ENCODE measurements at places on chromosomes 7 and 10.
A peak's percentile ranks its signal among the peaks of the same experiment; 100 is the strongest.

DNA sequence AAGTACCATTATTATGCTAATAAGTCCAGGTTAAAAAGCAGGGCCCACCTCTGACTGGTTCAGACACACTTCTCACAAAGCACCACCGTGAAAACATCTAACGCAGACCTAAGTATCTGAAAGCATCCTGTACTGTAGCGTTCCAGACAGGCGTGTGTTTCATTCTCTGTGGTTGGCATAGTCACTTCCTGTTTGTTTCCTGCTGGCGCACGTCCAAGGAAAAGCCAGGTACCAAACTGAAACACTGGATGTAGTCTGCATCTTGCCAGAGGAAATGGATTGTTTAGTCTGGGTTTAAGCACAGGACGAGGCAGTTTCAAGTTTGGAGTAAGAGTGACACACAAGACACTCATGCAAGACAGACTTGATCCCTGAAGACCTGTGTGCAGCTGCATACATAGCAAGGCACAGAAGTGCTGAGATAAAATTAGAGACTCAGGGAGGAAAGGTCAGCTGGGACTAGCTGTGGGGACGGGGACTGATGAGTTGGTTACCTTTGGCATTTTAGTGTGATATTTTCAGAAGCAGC, 23.3 kb downstream of the BPGM start:
- peak; percentile 57 for DNase-seq

GRCh38 chr10:117399341-117400196, 24.3 kb upstream of the PDZD8 start:
- DNase-seq, result no peak

DNA sequence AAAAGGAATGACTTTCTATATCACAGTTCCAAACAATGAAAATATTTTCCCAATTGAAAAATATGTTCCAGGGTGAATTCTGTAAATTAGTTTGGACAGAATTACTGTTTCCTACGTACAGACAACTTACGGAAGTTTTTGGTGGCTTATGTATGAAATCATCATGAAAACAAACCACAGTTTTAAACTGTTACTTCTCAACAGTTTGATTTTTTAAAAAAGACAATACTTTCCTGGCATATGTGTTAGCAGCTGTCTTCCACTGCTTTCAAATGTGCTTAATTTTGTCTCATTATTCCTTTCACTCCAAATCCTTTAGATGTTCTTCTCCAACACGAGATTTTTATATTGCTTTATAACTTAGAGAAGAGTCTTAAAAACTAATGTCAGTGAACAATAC, 56.2 kb downstream of the SEMA3A start:
- no peak for DNase-seq

DNA sequence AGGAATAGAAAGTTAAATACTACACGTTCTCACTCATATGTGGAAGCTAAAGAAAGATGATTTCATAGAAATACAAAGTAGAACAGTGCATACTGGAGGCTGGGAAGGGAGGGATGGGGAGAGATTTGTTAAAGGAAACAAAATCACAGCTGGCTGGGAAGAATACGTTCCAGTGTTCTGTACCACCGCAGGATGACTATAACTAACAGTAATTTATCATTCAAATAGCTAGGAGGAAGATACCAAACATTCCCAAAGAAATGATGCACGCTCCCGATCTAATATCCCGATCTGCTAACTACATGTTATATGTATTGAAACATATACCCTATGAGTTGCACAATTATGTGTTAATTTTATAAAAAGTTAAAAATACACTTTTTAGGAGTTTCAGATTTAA, 162.3 kb downstream of the ZMYND11 start:
- no peak for DNase-seq

DNA sequence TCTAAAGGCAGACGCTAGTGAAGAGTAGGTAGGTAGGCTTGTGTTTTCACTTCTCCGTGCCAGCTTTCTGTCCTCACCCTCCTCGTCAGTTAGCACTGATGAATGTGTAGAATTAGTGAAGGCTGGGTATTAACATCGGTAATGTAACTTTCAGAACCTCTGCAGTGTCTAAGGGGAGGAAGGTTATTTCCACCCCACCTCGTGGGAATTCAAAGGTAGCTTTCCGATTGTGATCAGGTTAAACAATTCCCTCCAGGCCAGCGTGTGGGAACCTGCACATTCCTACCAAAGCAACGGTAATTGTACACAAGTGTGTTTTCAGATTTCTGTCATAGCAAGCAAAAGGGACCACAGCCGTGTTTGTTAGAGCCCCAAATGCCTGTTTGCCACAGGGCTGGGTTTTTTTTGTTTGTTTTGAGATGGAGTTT, 405.0 kb upstream of the GALNT17 start:
- no peak for DNase-seq

- peak; percentile 70 for DNase-seq
These were observed 538 bp downstream of the TRIM8 start for GRCh38 chr10:102644646-102645387.

GRCh38 chr7:124032369-124033094, at the start of gene TMEM229A:
Gene TMEM229A, minus strand, starts transcription at chr7:124033067. Its CDS starts 64 bp downstream, at chr7:124033003.
- no peak for DNase-seq

DNA sequence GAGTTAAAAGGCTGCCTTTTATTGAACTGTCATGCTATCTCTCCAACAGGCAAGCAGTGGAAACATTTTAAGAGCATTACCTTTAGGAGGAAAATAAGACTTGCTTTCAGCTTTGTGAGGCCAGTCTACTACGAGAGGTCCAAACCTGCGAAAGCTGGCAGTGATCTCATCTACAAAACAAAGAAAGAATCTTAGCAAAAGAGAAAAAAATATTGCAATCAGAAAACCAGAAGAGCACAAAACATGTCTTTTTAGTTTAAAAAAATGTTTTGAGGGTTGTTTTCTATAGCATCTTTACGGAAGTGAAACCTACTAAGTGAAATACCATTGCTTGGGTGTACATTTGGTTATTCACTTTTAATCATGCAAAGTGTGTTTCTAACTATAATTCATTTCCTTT, 147.9 kb downstream of the CPEB3 start:
- DNase-seq, result no peak

DNA sequence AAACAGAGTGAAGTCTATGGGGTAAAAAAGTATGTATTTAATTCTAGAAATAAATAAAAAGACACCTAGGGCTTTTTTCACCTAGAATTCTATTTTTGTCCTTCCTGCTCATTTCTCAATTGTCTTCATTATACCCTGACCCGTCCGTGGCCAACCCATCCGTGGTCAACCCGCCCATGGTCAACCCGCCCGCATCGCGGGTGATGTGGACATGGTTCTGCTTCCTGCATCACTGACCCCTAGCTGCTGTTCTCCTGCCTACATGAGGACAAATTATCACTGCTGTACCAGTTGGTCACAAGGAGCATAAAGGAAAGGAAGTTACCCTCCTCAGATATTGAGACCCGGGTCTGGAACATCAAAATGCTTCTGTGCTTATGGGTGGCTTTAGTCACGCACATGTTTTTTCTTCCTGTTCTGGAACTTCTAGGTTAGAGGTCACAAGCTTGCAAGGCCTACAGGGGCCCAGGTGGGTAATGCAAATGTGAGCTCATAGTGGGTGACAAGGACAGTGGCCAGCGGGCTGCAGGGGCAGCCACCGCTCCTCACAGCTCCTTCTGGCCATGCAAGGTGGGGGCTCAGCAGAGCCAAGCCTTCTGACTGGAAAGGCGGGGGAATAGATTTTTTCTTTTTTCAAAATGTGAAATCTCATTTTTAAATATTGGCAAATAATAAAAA, 15.5 kb downstream of the CAMK2G start:
- DNase-seq, result no peak

GRCh38 chr7:129617652-129618051, 6.1 kb downstream of the NRF1 start:
- DNase-seq, result no peak

DNA sequence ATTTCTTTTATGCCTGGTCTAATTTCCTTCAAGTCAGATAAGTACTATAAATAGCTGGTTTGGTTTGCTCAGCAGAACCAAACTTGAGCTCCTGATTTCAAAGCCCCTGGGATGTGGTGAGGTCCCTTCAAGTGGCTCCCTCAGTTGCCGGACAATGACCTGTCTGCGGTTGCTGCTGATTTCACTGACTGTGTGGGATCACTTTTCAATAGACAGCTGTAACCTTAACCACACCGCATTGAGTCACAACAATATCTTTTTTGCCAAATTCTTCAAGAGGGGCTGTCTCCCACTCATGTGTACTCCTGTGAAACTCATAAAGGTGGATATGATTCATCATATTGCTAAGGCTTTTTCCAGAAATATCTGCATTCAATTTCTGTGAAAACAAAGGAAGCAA, 23.1 kb upstream of the ITGA8 start:
- DNase-seq, result no peak

- DNase-seq, result peak; percentile 24
These were observed 51.4 kb downstream of the C10orf67 start for GRCh38 chr10:23293145-23293724.

DNA sequence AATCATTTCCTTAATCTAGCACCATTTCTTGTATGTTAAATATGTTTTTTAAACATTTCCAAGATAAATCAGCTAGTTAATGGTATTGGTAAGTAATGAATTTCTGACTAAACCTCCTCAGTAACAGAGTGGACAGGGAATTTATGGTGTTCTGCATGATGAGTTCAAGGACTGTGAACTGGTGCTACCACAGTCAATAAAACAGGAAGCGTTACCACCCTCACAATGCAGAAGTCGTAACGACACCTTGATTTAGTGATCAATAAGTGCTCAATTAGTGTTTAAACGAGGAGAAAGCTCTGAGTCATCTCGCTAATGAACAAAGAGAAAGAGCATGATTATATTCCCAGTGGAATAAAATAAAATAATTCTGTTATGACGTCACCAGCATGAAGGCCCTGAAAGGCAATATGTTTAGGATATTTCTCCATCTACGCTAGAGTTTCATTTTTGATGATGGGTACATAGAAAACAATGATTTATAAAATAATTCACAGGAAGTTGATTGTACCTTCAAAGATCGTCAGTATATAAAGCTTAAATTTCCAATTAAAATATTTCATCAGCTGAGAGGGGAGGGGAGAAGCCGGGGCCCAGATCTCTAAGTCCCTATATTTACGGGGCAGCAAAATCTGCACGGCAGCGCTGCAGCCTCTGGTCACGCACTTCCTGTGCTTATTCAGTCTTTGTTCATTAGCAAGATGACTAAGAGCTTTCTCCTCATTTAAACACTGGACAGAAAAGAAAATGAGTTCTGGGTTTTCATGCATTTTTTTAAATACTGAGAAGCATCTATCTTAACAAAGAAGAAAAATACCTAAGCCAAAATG, 400.5 kb downstream of the PTPRN2 start:
- DNase-seq, result no peak

- no peak for DNase-seq
These were observed 27.8 kb upstream of the CDHR3 start for GRCh38 chr7:105935250-105935649.

DNA sequence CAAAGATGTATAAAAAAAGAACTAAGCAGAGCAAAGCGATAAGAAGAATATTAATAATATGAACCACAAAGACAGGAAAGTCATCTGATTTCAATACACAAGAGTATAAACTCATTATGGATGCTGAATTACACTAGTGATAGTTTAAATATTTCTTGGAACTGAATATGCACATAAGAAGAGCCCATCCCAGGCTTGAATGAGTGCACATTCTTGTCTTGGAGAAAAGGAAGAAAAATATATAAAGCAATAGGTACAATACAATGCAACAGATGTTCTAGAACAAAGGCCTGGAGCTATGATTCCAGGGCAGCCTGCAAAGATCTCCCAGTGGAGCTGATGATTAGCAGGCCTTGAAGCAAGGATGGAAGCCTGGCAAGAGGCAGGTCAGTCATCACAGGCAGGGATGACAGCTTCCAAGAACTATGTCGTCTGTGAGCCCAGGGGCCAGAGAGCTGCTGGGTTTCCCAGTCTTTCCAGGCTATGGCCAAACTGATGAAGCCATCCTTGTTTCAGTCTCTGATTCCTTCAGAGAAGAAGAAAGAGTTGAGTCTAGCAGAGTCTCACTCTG, 277.6 kb downstream of the KCNMA1 start:
- DNase-seq, result no peak

- no peak for DNase-seq
These were observed 51.3 kb upstream of the GSAP start for GRCh38 chr7:77467408-77467807.

DNA sequence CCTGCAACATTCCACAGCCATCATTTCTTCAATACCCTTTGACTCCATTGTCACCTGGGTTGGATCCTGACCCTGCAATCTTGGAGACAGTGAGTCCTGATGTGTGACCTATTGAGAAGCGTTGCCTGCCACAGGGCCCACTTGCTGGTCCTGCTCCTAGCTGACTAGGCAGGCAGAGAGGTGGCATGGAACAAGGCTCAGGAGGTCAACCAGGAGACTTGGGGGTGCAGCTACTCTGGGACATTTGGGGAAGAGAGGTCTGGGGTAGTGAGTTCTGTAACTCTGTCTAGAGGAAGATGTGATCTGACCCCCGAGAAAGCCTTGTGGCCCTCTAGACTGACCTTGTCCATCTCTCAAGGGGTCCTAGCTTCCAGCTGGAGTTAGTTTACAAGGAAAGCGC, 1.8 kb downstream of the ZMIZ2 start:
- no peak for DNase-seq

- DNase-seq, result no peak
These were observed 221.8 kb upstream of the KLF6 start for GRCh38 chr10:4006858-4007257.

DNA sequence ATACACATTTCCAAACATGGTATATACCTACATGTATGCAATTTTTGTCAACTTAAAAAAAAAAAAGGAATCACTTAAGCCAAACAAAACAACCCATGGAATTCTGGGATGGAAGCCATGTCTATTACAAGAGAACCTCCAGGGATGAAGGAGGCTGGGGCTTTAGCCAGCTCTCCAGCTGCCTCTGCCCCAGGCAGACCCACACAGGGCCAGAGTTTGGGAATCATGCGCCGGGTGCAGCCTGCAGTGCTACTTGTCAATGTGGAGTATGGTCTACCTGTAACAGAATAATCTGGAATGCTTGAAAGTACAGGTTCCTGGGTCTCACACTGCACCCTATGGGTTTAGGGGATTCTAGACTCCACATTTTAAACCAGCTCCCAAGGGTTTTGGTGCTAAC, 10.8 kb downstream of the ATP6V0E2 start:
- no peak for DNase-seq

GRCh38 chr7:134873253-134873652, 93.8 kb downstream of the CALD1 start:
- DNase-seq, result no peak

GRCh38 chr7:104642560-104642959, 314.2 kb downstream of the LHFPL3 start:
- DNase-seq, result no peak

DNA sequence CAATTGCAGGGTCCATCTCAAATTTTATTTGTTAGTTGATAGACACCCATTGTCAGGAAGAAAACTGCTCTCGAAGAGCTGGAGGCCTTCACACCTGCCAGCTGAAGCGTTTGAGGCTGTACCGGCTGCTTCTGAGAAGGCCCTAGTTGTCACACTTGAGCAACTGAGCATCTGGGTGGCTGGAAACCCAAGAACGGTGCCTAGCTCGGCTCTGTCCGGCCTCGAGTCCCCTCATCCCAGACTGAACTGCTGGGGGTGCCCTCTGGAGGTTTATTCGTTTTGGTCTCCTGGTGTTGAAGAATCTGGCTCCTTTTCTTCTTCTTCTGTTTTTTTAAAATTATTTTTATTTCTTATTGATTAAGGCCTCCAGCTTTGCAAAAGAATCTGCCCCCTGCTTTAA, 59.3 kb upstream of the EXOC6 start:
- no peak for DNase-seq
